T-helper 2 cell (primary cell): ENCODE measurements at places on chromosomes 5 and 9.

GRCh38 chr9:96048104-96048955, 172.8 kb downstream of the ERCC6L2 start:
- DNase-seq: no peak

GRCh38 chr9:116604251-116604650, 82.9 kb upstream of the TRIM32 start:
- DNase-seq: no peak

DNA sequence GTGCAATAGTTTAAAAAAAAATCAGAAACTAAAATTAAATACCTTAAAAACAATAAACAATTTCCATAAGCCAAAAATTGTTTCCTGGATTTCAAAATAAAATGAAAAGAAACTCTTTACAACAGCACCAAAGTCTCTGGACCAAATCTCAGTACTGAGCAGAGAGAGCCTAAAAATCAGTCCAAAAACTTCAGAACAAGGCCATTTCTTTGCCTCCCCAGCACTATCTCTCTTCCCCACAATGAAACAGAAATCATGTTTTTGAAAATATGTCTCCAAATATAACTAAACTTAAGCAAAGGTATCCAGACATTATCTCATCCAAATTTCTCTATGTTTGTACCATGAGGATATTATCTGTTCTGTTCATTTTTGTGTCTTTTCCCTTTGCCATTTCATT, 1.0 kb downstream of the FREM1 start:
- no peak for DNase-seq

GRCh38 chr5:125401724-125402622, 655.5 kb upstream of the ZNF608 start:
- no peak for DNase-seq

GRCh38 chr9:14250794-14251153, 63.2 kb downstream of the NFIB start:
- DNase-seq: no peak

DNA sequence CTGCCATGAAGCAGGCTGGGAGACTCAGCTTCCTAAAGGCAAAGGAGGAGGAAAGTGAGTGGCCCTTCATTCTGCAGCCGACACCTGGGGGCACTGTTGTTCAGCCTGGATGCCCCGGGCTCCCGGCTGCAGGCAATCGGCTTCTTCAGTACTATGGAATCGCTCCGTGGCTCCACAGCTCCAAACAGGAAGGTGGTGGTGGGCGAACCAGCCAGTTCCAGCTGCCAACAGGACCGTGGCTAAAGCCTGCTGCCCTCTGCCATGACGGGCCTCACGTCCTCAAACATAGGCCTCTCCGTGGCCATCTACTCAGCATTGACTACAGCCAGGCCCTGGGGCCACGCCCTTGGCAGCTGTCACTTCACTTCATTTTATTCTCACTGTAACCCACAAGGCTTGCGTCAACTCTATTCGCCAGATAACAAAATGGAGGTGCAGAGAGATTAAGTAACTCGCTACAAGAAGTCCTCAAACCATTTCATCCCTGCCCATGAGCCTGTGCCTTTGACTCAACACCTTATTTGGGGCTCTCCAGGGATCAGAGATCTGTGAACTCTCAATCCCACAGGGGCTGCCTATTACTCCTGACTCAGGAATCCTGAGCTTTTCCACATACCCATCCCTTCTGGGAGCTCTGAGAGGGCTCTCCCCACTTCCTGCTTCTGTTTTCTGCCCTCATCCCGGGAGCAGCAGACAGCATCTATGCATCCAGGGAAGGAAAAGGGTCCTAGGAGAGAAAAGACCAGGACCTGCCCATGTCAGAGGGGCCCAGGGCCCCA, 38.0 kb downstream of the PAX5 start:
- DNase-seq: peak; percentile 9

DNA sequence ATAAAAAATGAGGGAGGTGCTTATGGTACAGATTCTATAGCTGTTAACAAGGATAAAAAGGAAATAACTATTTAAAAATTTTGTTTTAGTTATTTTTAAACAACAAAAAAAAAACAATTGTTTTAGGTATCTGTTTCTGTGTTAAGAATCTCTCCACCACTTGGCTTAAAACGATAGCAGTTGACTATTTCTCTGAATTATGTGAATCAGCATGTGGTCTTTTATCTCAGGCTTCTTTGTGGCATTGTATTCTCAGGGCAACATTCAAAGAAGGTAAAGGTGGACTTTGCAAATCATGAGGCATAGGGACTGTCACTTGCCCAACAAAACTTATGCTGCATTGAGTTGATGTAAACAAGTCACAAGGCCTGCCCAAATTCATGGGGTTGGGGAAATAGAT, 55.2 kb downstream of the ERBIN start:
- DNase-seq: no peak

- no peak for DNase-seq
These were observed 95.4 kb upstream of the LIFR start for GRCh38 chr5:38651806-38652205.

GRCh38 chr9:18274693-18275092, 199.3 kb upstream of the ADAMTSL1 start:
- no peak for DNase-seq

DNA sequence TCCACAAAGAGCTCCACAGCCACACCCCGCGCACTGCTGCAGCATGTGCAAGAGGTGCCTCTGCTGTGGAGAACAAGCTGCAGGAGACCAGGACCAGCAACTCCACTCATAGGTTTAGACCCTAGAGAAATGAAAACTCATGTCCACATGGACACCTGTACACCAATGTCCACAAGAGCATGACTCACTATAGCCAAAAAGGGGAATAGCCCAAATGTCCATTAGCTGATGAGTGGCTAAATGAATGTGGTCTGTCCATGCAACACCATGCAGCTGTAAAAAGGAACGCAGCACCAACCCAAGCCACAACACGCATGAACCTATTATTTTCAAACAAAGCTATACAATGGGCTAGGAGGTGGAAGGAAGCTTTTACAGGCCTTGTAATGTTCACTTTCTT, 18.1 kb downstream of the DYNC2I2 start:
- no peak for DNase-seq

DNA sequence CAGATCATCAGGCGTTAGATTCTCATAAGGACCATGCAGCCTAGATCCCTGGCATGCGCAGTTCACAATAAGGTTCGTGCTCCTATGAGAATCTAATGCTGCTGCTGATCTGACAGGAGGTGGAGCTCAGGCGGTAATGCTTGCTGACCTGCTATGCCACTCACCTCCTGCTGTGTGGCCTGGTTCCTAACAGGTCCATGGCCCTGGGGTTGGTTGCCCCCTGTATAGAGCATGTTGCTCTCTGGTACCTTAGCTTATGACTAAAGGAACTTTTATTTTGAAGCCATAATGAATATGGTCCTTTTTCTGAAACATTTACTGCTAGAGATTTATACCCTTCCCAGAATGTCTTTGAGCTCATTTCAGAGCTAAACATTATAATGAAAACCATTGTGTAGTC, 3.1 kb downstream of the MAN2A1 start:
- no peak for DNase-seq

DNA sequence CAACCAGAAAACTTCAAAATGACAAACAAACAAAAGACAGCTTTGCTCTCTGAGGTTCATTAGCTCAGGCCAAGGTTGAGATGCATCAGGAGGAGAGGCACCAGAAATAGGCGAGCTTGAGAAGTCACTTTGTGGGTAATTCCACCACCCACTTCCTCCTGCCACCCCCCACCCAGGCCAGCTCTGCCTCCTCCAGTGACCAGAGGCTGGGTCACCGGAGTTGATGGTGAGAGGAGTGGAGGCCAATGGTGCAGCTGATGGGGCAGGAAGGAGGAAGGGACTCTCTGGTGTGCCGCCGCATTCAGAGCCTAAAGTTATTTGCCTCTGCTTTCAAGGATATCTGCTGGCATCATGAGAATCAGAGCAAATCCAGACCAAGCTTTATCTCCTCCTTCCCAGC, 73.8 kb upstream of the ASTN2 start:
- no peak for DNase-seq

- DNase-seq: no peak
These were observed 493.2 kb downstream of the BNC2 start for GRCh38 chr9:16377311-16377710.

DNA sequence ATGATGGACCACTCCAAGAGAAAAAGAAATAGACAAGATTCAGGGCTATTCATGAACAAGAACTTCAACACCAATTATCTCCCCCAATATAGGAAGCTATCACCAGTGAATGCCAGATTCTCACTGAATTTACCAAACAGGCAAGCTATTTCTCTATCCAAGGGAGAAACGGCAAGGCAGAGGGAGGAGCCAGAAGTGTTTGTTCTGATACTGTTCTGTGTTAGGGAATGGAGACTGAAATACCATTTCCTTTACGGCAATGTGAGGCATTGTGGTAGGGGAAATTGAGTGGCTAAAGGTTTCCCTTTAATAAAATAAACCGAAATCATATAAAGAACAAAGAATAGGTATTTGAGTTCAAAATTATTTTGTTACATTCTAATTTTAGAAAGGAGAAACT, 68.0 kb upstream of the ALDH1A1 start:
- no peak for DNase-seq

DNA sequence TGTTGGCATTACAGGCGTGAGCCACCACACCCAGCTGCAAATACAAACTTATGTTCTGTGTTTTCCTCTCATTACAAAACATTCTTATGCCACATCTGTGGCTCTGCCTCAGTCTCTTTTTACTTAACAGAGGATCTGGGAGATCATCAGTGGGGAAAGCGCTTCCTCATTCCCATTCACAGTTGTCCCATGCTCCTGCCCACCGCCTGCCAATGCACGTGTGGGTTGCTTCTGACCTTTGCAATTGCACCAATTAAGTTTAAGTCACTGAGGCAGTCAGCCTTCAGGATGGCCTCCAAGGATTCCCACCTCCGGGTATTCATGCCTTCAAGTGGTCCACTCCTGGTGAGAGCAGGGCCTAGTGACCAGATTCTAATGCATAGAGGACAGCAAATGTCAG, 34.9 kb upstream of the EEIG1 start:
- no peak for DNase-seq

GRCh38 chr5:55868846-55869245, 17.7 kb downstream of the IL31RA start:
- DNase-seq: peak; percentile 6

- DNase-seq: no peak
These were observed 296.3 kb upstream of the IZUMO3 start for GRCh38 chr9:24841993-24842392.

DNA sequence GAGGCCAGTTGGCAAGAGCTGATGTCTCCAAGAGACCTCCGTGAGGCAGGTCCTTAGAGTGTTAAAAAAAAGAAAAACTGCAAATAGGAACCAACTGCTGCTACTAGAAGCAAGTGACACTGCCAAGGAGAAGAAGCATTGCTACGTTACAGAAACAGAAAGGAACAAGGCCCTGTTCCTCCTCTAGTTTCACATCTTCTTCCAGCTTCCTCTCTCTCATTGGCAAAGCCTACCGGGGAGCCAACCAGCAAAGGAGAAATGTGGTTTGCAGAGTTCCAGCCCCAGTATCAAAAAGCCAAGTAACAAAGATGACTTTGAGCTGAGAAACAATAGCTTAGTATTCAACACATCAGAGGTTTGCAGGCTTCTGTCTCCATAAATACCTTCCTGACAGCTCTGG, 145.9 kb downstream of the PRELID2 start:
- no peak for DNase-seq

- no peak for DNase-seq
These were observed 90.5 kb downstream of the KCNT1 start for GRCh38 chr9:135792268-135793128.

DNA sequence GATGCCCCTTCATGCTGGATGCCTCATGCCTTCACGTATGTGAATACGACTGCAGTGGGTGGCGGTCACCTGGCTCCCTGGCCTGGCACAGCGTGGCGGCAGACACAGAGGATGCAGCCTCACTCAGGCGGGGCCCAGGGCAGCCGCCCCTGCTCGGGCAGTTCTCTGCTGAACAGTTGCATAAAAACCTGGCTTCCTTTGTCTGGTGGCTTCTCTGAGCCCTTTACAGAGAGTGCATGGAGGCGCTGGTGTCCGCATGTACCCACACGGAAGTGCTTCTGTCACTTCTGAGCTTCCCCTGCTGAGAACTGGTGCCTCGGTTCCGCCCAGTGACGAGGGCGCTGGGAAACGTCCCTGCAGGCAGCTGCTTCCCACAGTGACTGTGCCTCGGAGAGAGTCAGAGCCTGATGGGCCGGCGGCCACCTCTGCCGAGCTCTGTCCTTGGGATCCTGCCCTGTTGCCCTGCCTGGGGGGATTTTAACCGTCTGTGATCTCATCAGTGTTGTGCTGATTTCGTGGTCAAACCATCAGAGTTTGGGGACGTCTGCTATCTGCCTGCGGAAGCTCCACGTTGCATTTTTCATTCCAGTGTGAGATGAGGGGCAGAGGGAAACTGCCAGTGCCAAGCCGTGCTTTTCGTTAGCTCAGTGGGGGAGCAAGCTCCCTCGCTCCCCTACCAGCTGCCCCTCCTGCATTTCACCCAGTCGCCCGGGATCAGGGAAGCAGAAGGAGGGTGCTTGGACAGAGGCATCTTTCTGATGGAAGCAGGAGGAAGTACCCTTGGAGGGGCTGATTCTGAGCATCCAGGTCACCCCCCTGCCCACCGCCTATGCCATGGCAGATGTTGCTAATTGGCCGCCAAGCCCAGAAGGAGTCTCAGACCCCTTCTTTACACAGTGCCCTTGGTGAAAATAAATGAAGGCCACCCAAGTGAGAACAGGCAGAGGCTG, 153.0 kb upstream of the COL5A1 start:
- no peak for DNase-seq

DNA sequence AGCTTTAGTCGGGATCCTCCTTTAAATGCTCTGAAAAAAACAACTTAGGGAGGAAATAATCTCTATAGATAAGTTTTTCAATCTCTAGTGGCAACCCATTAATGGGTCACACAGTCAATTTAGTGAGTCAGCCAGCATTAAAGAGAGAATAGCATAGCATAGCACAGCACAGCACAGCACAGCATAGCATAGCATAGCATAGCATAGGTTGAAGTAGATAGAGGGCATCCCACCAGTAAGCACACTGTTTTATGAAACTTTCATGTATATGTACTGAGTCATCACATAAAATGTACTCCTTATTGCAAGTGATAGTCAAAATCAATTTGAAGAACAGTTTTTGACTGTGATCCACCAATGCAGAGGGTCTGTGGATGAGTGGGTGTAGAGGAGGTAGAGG, 522.9 kb downstream of the CCDC171 start:
- DNase-seq: no peak

GRCh38 chr5:172561151-172561550, 79.9 kb upstream of the NEURL1B start:
- DNase-seq: no peak

GRCh38 chr5:167964529-167964928, 326.9 kb upstream of the WWC1 start:
- DNase-seq: no peak

DNA sequence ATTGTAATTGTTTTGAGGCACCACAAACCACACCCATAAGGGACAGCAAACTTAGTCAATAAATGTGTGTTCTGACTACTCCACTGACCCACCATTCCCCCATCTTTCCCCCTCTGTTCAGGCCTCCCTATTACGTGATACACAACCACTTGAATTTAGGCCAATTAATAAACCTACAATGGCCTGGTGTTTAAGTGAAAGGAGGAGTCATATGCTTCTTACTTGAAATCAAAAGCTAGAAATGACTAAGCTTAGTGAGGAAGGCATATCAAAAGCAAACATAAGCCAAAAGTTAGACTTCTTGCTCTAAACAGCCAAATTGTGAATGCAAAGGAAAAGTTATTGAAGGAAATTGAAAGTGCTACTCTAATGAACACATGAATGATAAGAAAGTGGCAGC, 14.6 kb downstream of the ZBTB43 start:
- DNase-seq: no peak
